ENCODE measurements at places on chromosomes 1 and 21. TPM values are rescaled to one million over a fixed set of nuclear protein-coding genes. Genes with fewer than 3 reads are reported as not detected.

- no peak for DNase-seq
Measured at GRCh38 chr1:14706631-14707030, 108.1 kb downstream of the KAZN start.

GRCh38 chr21:30567617-30568016 lies 6.5 kb upstream of the KRTAP19-7 start:
- DNase-seq: no peak

- no peak for DNase-seq
Measured at GRCh38 chr1:85151446-85151845, 49.4 kb downstream of the SYDE2 start.

- DNase-seq: no peak
Measured at GRCh38 chr1:77831566-77831965, 52.1 kb downstream of the MIGA1 start.

GRCh38 chr1:162939035-162939434 lies 78.1 kb upstream of the CCDC190 start:
- no peak for DNase-seq

- DNase-seq: no peak
Measured at GRCh38 chr1:56029319-56030003, 549.9 kb downstream of the PLPP3 start.

DNA sequence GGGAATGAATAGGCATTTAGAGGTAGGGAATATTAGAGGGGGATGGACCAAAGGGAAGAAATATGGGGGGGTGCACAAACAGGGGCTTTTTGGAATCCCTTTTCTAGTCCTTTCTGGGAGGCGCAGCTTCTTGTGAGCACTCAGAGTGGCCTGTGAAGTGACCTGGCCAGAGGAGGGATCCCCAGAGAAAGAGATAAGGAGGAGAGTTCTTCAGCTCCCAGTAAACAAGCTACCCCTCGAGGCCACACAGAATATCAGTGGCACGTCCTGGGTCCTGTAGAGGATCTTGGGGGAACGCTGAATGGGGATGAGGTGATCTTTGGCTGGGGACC lies 19.4 kb downstream of the VANGL2 start:
- no peak for DNase-seq

GRCh38 chr21:46604975-46605766 lies at the start of gene S100B:
TSS of gene S100B (minus strand) at chr21:46605082. CDS start at chr21:46602415, 2,667 bp downstream.
- DNase-seq: peak; percentile 44

GRCh38 chr1:193680924-193681316 lies 494.5 kb upstream of the B3GALT2 start:
- DNase-seq: no peak

GRCh38 chr1:245041058-245041698 lies 113.6 kb upstream of the KIF26B start:
- DNase-seq: no peak

- DNase-seq: no peak
Measured at GRCh38 chr1:179137617-179138255, 55.9 kb downstream of the TOR3A start.

- DNase-seq: no peak
Measured at GRCh38 chr1:171389171-171389570, 75.2 kb downstream of the FMO4 start.

DNA sequence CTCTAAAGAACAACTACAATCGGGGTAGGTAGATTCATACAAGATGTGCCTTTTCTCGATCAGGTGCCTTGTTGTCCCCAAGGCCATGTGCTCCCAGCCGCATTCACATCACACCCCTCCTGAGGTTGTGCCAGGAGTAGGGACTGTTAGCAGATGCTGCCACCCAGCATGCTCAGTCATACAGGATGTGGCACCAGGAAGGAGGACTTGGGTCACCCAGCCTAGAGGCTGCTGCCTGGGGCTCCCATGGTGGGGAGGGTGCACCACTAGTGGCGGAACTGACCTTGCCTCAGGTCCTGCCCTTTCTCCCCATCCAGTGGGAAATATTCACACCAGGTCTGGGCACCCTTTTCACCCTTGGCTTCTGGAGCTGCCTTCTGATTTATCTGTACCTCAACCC lies 8.3 kb downstream of the TEX35 start:
- no peak for DNase-seq

GRCh38 chr1:231231511-231231910 lies 9.5 kb upstream of the GNPAT start:
- DNase-seq: no peak

GRCh38 chr1:39297551-39297950 lies 93.1 kb downstream of the MACF1 start:
- DNase-seq: no peak

DNA sequence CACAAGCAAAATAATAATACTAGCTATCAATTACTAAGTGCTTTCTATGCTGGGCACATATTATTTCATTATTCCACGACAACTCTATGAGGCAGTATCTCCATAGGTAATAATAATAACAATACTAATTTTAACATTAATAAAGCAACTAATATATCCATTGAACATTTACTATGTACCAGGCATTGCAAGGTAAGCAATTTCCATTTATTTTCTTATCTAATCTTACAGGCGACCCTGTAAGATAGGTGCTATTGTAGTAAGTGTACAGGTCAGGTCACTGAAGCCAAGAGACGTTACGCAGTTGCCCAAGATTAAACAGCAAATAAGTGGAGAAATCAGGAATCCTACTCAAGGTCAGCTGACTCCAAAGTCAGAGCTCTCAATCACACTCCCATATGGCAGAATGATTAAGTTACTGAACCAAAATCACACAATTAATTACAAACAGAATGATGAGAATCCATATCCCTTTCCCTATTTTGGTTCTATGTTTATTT lies 198.4 kb downstream of the SLC45A1 start:
- DNase-seq: no peak

DNA sequence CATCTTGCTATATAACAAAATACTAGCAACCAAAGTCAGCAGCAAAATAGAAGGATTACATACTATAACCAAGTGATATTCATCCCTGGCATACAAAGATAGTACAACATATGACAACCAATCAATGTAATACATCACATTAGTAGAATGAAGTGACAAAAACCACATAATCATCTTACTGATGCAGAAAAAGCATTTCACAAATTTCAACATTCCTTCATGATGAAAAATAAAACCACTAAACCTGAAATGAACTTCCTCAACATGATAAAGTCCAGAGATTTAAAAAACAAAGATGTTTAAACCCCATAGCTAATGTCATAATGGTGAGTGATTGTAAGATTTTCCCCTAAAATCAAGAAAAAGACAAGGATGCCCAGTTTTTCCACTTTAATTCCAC lies 18.6 kb downstream of the RO60 start:
- DNase-seq: no peak

Gene PAX7
- total RNA-seq: not detected

Gene OR2AK2
- total RNA-seq: not detected

Gene NPHS2
- total RNA-seq: not detected

Gene TRIM63
- not detected for total RNA-seq

Gene G0S2
- total RNA-seq: not detected

Data from activated CD8-positive, alpha-beta T cell treated with anti-CD3 and anti-CD28 coated beads, Interleukin-2, amount 10 ng/mL, durations not matched to agents 7 days and 5 days (primary cell).